Heart right ventricle (tissue), 16 donors: ENCODE measurements at places on chromosomes 13 and 19.

DNA sequence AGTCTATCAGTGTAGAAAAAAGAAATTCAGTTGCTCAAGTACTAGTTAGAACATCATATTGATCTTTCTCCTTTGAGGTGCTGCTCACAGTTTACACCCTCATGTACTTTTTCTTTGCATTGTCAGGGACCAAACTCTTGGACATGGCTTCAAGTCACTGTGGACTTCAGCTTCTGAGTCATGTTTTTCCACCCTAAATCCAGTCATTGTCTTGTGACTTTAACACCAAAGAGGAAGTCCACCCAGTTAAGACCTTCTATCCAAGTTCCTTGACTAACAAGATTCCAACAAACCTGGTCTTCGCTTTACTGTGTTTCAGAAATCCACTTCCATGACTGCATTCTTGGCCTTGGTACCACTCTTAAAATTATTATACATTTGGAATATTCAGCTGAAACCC, 206.7 kb upstream of the ARGLU1 start:
- no peak overlapping the region for H3K4me3 ChIP-seq
- no peak for DNase-seq
- H3K27ac ChIP-seq: no peak overlapping the region
- H3K27me3 ChIP-seq: no peaks in the 10 kb centered on the region
- peaks cover 11% of the 10 kb centered on the region for H3K4me1 ChIP-seq
- no peaks in the 10 kb centered on the region for H3K36me3 ChIP-seq

GRCh38 chr13:75705395-75705794, 69.3 kb downstream of the LMO7 start:
- H3K4me3 ChIP-seq: no peak overlapping the region
- H3K27ac ChIP-seq: no peak overlapping the region
- H3K36me3 ChIP-seq: no peaks in the 10 kb centered on the region
- no peak for DNase-seq

- peaks cover 4% of the 10 kb centered on the region for H3K36me3 ChIP-seq
- H3K4me3 ChIP-seq: no peak overlapping the region
- no peaks in the 10 kb centered on the region for H3K27me3 ChIP-seq
Measured at GRCh38 chr19:48728911-48729664, 9.6 kb upstream of the MAMSTR start.

DNA sequence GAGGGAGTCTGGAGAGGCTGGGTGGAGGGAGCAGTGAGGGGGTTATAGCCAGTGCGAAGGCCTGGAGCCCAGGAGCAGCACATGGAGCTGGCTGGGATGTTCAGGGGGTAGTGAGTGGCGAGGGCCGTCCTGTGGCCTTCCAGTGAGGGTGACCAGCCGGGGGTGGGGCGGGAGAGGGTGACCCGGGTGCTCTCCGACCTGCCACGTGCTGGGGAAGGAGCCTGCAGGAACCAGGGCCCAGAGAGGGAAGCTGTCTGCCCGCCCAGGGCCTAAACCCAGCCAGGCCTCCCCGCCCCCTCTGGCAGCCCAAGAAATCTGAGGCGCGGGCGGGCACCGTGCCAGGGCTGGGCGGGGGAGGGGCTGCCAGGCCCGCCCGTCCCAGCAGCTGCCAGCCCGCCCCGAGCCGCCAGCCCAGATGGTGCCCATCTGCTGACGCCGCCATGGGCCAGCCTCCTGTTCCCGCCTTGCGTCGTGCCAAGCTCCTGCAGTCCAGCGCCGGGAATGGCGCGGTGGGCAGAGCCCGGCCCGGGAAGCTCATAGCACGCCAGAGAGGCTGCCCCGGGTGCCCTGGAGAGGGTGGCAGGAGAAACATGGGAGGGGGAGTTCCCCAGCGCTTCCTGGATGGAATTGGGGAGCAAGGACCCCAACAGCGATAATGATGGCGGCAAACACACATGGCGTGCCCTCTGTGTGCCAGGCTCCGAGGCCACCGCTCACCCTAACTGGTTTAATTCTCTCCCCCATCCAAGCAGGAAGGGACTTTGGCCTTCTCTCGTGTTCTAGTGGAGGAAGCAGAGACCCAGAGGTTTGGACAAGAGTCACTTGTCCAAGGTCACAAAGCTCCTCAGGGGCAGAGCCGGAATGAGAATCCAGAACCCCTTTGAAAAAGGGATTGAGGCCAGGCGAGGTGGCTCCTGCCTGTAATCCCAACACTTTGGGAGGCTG, 21.5 kb downstream of the NFIC start:
- H3K27me3 ChIP-seq: no peaks in the 10 kb centered on the region
- peaks cover 73% of the 10 kb centered on the region for H3K4me1 ChIP-seq
- H3K4me3 ChIP-seq: no peak overlapping the region

DNA sequence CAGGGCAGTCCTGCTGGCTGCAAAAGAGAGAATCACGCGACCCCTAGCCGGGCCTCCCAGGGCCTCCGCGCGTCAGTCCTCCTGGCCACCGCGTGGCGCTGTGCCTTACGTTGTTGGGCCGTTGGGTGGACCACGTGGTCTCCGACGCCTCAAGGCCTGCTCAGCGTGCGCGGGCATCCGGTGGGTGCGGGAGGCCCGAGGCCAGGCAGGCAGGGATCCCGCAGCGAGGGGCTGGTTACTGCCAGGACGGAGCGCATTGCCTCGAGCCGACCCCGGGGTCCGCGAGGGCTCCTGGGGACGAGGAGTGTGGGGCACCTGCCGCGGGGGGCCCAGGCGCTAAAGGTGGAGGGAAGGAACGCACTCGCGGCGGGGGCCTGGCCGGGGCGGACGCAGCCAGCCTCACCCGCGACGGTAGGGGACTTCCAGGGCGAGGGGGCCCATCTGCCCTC, at the start of gene TDRD12:
TDRD12 (plus strand) TSS at position 157 of the 449 bp plus-strand sequence. CDS start 306 bp downstream, outside the sequence.
- H3K27me3 ChIP-seq: no peaks in the 10 kb centered on the region
- H3K36me3 ChIP-seq: peaks cover 8% of the 10 kb centered on the region

- no peak for DNase-seq
- peaks cover 16% of the 10 kb centered on the region for H3K4me1 ChIP-seq
- H3K36me3 ChIP-seq: no peaks in the 10 kb centered on the region
- no peak overlapping the region for H3K27ac ChIP-seq
Measured at GRCh38 chr19:18231775-18232174, 5.5 kb upstream of the PDE4C start.

GRCh38 chr13:102395174-102395573, 6.7 kb downstream of the FGF14 start:
- H3K27ac ChIP-seq: peak overlapping the region; percentile 80
- DNase-seq: no peak
- H3K27me3 ChIP-seq: peaks cover 4% of the 10 kb centered on the region
- no peaks in the 10 kb centered on the region for H3K36me3 ChIP-seq
- peaks cover 5% of the 10 kb centered on the region for H3K4me1 ChIP-seq

GRCh38 chr13:40657307-40657706, 9.1 kb downstream of the FOXO1 start:
- H3K4me1 ChIP-seq: peaks cover 77% of the 10 kb centered on the region
- no peaks in the 10 kb centered on the region for H3K27me3 ChIP-seq
- H3K36me3 ChIP-seq: no peaks in the 10 kb centered on the region
- peak overlapping the region; percentile 11 for H3K27ac ChIP-seq

GRCh38 chr19:5439452-5439851, 15.8 kb upstream of the ZNRF4 start:
- no peaks in the 10 kb centered on the region for H3K36me3 ChIP-seq
- peaks cover 47% of the 10 kb centered on the region for H3K27me3 ChIP-seq
- H3K4me3 ChIP-seq: no peak overlapping the region
- DNase-seq: no peak

- H3K27me3 ChIP-seq: peaks cover 51% of the 10 kb centered on the region
- no peak overlapping the region for H3K4me3 ChIP-seq
- no peak overlapping the region for H3K27ac ChIP-seq
Measured at GRCh38 chr19:1522838-1523237, 1.0 kb upstream of the PLK5 start.

- H3K27ac ChIP-seq: peak overlapping the region; percentile 76
- no peaks in the 10 kb centered on the region for H3K27me3 ChIP-seq
- H3K4me1 ChIP-seq: peaks cover 47% of the 10 kb centered on the region
- no peak for DNase-seq
- H3K4me3 ChIP-seq: no peak overlapping the region
- peaks cover 14% of the 10 kb centered on the region for H3K36me3 ChIP-seq
Measured at GRCh38 chr19:23378948-23379347, 16.3 kb downstream of the ZNF91 start.

GRCh38 chr19:41860419-41861115, 512 bp downstream of the RPS19 start:
- peaks cover 49% of the 10 kb centered on the region for H3K4me1 ChIP-seq
- peak overlapping the region; percentile 98 for H3K27ac ChIP-seq
- peaks cover 47% of the 10 kb centered on the region for H3K36me3 ChIP-seq

DNA sequence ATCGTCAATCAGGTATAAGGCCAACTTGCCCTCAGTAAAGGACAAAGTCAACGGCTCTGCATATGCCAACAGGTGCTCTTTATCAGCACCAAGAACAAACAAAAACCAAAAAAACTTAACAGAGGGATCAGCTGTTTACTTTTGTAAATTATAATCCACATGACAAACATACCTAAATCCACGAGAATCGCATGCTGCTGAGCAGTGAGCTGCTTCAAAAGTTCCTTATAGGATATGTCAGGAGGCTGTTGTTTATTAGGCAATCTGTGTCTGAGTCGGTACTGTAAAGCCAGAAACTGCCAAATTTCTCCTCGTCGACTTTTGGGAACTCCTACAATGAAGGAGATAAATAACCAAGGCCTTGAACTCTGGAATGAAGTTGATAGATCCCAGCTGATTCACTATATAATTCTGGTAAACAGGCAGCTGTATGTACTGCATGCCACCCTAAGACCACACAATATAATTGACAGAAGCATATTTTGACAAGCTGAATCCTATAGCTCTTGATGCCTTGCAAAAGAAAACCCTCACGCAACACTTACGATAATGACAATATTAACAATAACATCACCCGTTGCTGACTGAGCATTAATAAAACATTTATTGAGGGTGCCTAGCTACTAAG, 179.8 kb downstream of the TBC1D4 start:
- H3K4me3 ChIP-seq: no peak overlapping the region
- H3K36me3 ChIP-seq: peaks cover 6% of the 10 kb centered on the region
- H3K27ac ChIP-seq: no peak overlapping the region
- H3K27me3 ChIP-seq: no peaks in the 10 kb centered on the region
- H3K4me1 ChIP-seq: no peaks in the 10 kb centered on the region
